Tongue (tissue), 3 donors: ENCODE measurements at places on chromosomes 1 and 21. TPM values are rescaled to one million over a fixed set of nuclear protein-coding genes. Genes with fewer than 3 reads are reported as not detected.

GRCh38 chr1:49098866-49099265 lies 322.2 kb upstream of the BEND5 start:
- DNase-seq: no peak

PLD5 gene
- 0.21 TPM for total RNA-seq

DNA sequence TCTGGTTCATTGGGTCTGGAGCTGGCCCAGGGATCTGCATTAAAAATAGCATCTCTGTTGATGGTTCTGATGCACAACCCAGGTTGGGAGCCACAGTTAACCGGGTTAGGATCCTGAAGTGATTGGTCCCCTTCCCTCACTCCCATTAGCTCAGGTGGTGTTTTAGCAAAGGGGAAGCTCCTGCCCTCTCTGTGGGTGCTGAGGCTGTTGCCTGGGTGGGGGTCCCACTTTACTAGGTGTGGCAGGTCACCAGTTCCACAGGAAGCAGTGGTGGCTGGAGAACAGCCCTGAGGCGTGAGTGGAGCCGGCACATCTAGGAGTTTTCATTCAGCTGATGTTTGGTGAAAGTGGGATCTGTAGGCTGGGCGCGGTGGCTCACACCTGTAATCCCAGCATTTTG lies 86.5 kb downstream of the MAN1C1 start:
- DNase-seq: no peak

- no peak for DNase-seq
Measured at GRCh38 chr1:153380711-153381110, 5.3 kb upstream of the S100A12 start.

- no peak for DNase-seq
Measured at GRCh38 chr1:22729912-22730311, 19.3 kb downstream of the EPHB2 start.

DNA sequence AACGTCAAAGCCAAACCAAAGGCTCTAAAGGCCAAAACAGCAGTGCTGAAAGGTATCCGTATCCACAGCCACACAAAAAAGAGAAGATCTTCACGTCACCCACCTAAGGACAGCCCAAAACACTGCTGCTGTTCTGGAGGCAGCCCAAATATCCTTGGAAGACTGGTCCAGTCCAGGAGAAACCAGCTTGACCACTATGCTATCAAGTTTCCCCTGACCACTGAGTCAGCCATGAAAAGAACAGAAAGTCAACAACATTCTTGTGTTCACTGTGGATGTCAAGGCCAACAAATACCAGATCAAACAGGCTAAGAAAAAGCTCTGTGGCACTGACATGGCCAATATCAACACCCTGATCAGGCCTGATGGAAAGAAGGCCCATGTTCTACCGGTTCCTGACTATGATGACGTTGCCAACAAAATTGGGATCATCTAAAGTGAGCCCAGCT lies 32.1 kb downstream of the ARID4B start:
- DNase-seq: no peak

FAM110D gene
- total RNA-seq: 1.5 TPM

TFF1 gene
- total RNA-seq: not detected

- DNase-seq: no peak
Measured at GRCh38 chr1:9440763-9441194, 98.5 kb upstream of the SLC25A33 start.

OR10Z1 gene
- total RNA-seq: not detected

NR1I3 gene
- not detected for total RNA-seq

DNA sequence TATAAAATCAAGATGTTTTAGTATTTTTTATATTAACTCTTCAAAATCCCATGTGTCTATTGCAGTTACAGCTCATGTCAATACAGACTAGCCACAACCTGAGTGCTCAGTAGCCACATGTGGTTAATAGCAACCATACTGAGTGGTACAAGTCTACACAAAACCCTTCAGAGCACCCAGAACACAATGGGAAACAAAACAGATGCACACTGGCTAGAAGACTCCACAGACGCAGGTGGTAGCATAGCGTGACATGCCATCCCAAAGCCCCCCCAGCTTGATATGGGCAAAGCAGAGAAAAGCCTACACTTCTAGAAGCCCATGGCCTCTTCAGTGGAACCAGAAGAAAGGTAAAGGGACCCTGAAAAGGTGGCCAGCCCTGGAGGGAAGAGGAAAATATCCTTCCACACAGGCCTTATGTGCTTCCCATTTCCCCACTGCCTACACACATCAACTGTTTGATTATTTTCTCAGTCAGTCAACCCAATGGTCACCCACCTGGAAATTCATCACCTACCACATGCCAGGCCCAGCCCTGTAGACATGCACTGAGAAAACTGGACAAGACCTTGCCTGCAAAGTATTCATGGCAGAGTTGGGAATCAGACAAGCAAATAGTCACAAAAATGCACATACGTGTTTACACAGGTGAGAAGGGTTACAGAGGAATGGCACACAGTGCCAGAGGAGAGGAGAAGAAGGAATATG lies 175.0 kb downstream of the VAV3 start:
- DNase-seq: no peak

FMO4 gene
- total RNA-seq: 10.2 TPM

DNA sequence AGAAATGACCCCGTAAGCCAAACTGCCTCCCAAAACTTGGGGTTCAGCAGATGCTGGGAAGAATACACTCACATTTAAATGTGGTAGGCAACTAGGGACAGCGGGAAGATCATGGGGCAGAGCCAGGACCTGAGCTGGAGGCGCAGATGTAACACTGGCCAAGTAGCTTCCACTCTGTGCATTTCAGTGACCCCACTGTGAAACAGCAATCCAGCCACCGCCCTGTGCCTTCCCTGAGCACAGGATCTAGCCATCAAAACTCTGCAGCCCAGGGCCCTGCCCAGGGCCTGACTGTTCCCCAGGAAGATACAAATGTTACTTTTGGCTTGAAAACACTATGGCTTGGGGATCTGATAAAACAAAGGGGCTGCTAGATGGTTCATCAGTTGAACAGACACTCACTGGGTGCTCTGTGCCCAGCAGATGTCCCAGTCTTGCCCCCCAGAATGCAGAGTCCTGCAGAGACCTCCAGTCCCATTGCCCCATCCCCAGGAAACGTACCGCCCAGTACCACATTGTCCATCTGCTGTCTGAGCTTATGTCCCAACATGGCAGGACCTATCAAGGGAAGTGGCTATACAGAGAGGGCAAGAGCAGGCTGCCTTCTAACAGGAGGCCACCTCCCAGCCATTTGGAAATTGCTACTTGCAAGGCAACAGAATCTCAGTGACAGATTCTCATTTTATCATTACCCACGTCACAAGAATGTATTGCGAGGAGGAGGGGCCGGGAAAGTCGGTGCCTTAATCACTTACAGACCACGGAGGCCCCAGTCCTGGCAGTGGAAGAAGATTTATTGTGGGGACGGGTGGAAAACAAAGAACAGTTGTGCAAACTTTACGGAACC lies 124.0 kb downstream of the DMRTB1 start:
- DNase-seq: peak; percentile 58

GRCh38 chr1:85940656-85941306 lies 215.8 kb downstream of the COL24A1 start:
- DNase-seq: peak; percentile 45

CLCA4 gene
- 1.7 TPM for total RNA-seq

DNA sequence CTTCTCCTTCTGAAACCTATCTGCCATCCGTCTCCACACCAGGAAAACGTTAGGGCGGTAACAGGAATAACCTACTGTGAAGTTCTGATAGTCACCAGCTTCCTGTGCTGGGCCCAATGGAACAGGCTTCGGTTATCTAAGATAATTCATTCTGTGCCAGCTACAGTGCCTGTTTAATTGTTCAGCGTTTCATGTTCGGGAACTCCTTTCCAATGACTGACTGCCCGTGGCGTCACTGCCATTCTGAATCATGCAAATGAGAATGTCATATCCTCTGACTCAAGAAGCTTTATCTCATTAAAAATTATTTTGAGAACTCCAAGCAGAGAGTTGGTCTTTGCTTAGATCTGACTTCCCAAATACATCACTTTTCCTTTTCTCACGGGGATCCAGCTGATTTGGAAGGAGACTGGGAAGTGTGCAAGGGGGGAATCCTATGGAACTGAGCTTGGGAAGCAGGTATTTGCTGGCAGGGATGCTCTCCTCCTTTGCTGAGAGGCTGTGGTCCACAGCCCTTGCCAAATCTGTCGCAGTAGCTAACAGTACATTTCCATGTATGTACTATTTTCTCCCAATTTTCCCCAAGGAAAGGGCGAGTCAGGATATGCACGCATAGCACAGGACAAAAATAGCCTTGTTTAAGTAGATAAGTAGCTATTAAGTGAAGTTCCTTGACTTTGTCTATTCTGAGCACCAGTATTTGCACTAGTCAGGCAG lies 358.7 kb downstream of the LTN1 start:
- no peak for DNase-seq

DNA sequence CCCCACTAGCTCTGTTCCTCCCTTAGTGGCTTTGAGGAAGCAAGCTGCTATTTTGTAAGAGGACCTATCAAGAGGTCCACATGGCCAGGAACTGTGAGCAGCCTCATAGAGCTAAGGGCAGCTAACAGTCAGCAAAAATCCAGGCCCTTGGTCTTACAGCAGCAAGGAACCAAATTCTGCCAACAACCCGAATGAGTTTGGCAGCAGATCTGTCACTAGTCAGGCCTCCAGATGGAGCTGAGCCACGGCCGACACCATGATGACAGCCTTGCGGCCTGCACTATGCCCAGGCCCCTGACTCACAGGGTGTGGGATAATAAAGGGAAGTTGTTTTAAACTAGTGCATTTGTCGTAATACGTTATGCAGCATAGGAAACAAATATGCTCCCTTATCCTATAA lies 28.0 kb upstream of the H3-3A start:
- DNase-seq: peak; percentile 83

DNA sequence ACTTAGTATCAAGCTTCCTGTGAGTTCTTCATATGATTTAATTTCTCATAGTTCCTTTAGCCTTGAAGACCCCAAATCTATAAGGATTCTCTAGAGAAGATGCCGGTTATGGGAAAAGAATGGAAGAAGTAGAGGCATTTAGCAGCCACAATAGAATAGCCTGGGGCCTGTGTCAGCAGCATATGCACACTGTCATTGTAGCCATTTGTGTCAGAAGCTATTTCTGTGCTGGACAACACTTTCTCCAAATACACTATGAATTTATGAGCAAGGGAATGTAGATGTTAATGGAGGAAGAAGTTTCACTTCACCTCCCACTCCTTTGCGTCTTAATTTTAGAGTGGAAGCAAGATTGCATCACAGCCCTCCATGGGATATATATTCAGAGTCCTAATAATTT lies 17.4 kb downstream of the JAM2 start:
- no peak for DNase-seq

USH2A gene
- total RNA-seq: 0.10 TPM

DNA sequence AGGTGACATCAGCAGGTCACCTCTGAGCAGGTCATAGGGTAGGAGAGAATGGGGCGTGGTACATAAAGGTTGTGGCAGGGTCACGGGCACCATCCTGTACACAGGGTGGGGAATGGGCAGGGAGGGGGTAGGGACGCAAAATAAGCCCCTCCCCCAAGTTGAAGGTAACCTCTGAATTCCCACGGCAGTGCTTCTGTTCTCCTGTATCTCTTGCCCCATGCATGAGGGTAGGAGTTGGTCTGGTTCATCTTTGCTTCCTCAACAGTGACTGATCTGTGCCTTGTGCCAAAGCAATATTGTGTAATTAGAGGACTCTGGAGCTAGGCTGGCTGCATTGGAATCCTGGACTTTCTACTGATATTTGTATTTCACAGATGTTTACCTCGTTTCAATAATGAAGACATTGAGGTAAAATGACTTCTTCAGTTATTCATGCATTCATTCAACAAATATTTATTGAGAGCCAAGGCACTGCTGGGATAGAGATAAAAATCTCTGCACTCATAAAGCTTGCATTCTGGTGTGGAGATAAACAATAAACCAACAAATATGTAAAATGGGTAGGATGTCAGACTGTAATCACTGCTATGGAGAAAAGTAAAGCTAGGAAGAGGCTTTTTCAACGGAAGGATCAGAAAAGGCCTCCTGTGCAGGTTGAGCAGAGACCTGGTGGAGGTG lies 18.4 kb upstream of the GFI1 start:
- DNase-seq: no peak

GRCh38 chr1:1942753-1943656 lies 23.9 kb upstream of the TMEM52 start:
- no peak for DNase-seq

IPO13 gene
- 25.4 TPM for total RNA-seq

TMEM39B gene
- 3.4 TPM for total RNA-seq

FLG2 gene
- 0.21 TPM for total RNA-seq

- DNase-seq: peak; percentile 22
Measured at GRCh38 chr1:32766328-32766972, 50.7 kb downstream of the YARS1 start.

- DNase-seq: no peak
Measured at GRCh38 chr1:90911353-90911752, 110.5 kb downstream of the ZNF644 start.

TMPRSS15 gene
- not detected for total RNA-seq

TFB2M gene
- 16.8 TPM for total RNA-seq

DNA sequence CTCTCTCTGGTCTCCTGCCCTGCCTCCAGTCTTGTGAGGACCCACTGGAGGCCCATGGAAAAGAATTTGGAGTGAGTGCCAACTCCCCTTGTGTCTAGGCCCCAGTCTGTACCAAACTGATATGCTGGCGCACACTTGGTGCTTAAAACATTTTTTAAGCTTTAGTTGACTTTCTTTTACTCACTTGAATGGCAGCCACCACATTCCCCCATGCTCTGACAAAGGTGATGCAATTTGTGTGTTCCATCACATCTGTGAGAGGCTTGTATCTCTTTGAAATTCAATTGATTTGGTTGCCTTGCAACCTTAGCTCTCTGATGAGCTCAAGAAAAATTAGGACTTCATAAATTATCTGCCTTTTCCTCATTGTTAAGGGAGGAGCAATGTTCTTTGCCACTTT lies 30.5 kb upstream of the WDTC1 start:
- DNase-seq: no peak

DNA sequence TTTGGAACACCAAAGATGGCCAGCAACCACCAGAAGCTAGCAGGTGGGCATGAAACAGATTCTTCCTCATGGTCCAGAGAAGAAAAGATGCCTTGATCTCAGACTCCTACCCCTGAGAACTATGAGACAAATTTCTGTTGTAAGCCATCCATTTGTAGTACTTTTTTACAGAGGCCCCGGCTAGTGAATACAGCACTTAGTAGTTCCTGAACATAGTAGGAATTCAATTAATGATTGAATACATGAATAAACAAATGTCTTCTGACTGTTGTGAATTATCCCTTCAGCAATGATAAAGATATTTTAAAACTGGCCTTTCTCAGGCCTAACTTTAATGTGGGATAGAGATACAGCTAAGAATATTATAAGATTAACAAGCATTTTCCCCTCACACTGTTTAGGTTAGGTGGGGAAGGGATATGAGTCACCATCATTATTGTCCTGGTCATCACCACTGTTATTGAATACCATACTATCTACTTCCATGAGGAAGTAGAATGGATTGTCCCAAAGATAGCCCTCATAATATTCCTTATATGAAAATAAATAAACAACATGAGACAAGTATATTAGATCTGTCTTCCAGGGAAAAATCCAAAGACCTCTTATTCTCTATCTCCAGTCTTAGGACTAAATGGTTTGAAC lies 51.4 kb downstream of the ADCY10 start:
- no peak for DNase-seq

GRCh38 chr1:233281711-233282581 lies 13.6 kb downstream of the PCNX2 start:
- DNase-seq: no peak

- peak; percentile 86 for DNase-seq
Measured at GRCh38 chr1:25199819-25200620, 32.3 kb downstream of the SYF2 start.
